ENCODE measurements at places on chromosomes 5 and 9.

DNA sequence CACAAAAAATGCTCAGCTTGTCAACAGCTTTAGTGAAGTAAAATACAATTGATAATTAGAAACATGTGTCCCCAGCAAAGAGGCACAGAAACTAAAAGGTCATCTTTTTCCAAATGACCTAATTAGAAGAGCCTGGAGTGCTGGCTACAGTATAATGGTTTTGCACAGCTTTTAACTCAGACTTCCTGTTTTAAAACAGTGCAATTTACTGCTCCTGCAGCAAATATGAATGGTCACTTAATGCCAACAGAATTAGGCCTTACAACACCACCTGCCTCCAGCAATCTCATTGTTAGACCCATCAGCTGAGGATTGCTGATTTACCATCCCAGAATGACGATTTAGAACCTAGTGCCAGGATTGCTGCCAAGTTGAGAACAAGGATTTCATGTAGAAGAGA, 239.3 kb downstream of the CETN3 start:
- DNase-seq, result no peak

- DNase-seq, result no peak
Measured at GRCh38 chr5:113825176-113825575, 311.7 kb downstream of the YTHDC2 start.

DNA sequence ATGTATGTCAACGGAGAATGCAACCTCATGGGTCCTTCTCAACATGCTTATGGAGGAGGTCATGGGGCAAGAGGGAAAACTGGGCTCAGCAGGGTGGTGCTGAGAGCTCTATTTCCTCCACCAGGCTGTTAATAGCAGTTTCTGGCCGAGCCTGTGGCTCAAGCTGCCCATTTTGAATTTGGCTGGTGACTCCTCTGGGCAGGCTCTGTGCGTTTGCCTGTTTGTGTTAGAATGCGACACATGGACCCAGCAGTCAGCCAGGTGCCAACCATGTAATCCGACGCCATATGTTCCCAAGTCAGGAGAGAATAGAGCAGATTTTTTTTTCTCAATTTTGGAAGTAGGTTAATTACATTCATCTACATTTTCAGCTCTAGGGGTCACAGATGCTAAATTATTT, 387.7 kb upstream of the CLINT1 start:
- DNase-seq, result no peak

DNA sequence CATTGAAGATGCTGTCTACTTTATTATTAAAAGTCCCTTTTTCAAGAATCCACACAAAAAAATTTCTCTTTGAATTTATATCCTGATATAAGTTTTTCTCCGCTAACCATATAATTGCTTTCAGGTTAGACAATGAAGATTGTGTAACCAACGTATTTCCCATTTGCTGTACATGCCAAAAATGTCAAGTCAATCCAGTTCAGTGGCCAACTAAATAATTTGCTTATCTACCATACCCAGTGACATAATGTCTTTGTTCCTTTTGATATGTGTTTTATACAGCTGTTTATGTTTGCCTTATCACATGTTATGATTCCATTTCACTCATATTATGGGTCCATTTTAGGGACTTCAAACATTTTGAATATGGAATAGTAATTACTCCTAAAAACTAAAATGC, 349.9 kb downstream of the EFNA5 start:
- no peak for DNase-seq

DNA sequence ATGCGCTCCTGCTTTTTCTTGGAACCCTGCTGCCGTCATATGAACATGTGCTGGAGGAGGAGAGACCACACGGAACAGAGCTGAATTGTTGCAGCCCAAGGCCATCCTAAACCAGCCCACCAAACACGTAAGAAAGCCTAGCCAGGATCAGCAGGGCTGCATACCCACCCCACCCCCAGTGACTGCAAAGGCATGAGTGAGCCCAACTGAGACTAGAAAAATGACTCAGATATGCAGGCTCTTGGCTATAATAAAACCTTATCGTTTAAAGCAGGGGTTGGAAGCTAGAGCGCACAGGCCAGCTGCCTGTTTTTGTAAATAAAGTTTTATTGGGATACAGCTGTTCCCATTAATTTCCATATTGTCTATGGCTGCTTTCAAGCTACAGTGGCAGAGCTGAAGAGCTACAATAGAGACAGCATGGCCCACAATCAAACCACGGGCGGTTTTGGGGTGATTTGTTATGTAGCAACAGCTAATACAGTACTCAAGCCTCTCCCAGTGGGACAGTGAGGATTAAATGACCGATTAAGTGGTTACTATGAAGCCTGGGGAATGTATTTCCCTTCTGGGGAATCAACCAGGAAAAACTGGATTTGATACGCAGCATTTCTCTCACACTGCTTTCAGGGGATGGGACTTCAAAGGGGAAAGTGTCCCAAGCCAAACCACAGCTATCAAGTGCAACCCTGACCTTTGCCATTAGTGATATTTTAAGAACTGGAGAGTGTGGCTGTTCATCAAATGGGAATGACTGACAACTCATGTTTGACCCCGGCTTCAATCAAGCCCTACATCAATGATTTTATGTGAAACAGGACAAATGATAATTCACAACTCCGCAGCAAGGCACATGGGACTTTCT, 6.3 kb downstream of the SHB start:
- DNase-seq, result no peak
